ENCODE measurements at places on chromosomes 11 and 22.

- DNase-seq: no peak
Measured at GRCh38 chr11:31487848-31488247, 21.6 kb downstream of the IMMP1L start.

DNA sequence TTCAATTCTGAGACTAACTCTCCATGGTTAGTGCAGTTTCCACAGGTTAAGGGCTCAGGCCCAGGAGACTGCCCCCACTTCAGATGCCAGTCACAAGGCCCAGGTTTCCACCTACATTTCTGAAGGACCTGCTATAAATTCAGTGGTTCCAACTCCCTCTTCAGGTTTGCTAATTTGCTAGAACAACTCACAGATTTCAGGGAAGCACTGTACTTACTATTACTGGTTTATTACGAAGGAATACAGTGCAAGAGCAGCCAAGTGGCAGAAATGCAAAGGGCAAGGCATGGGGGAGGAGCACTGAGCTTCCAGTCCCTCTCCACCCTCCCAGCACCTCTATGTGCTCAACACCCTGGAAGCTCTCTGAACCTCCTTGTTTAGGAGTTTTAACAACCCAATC, 39.3 kb upstream of the SPON1 start:
- no peak for DNase-seq

DNA sequence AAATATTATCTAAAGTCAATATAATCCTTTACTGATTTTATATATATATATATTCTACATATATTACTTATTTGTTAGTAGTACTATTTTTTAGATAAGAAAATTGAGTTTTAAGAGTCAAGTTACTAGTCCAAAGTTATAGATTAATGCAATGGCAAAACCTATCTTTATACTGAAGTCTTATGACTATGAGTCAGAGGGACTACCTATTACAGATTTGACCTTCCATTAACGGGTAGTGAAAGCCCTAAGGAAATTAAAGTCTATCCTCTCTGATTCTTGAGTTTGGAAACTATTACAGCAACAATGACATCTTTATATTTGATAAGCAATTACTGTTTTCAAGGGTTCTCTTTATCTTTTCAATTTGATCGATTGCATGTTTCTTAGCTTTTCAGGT, 315.8 kb downstream of the CASP12 start:
- DNase-seq: no peak

DNA sequence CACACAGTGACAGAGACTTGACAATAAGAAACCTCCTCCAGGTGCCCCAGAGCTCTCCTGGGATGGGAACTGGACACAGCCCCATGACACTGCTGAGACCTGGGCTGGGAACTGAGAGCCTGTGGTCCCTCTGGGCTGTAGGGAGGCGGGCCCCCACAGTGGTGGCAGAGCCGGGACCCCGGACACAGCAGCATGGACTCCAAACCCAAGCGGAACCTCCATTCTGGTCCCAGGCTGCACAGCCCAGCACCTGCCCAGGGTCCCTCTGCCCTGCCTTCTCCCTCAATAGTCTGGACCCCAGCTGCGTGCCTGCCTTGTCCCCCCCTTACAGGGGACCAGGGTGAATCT, 8.4 kb upstream of the APOBEC3H start:
- no peak for DNase-seq

DNA sequence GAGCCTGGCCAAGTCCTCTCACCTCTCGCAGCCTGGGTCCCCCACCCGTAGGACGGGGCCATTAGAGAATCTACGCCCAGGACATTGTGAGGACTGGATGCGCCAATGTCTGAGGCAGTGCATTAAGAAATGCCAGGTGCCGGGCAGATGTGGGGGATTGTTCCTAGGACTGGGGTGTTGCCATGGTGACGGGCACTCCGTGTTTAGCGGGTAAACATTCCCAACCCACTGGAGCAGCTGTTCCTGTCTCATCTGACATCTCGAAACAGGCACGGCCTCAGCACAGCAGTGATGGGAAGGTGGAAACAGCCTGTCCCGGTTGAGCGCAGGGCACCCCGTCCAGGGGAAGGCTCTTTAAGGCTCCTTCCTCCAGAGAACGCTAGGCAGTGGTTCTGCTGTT, 99.6 kb upstream of the RTL6 start:
- no peak for DNase-seq

- no peak for DNase-seq
Measured at GRCh38 chr11:24056051-24056450, 440.8 kb upstream of the LUZP2 start.

GRCh38 chr11:120065176-120065575, 72.7 kb downstream of the TRIM29 start:
- DNase-seq: no peak

DNA sequence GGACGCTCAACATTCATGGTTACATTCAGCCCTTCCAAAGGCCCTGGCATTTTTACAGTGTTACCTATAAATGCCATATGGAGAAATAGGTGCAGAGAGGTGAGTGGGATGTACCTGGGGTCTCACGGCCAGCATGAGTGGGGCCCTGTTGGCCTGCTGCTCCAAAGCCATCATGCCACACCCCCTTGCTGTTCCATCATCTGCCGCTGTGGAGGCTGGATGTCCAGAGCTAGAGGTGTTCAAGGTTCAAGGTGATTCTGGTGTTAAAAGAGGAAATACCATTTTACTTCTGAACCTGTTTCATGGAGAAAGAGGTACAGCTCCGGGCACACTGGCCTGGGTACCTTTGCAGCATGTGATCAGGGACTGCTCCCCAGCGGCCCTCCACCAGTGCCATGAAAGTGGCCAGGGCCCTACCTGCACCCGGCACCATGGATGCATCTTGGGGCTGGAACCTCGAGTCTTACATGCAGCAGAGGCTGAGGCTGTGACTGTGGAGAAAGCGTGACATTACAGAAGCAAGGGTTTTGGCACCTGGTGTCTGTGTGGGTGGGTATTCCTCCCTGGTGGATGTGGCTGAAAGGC, 68.6 kb downstream of the PARVB start:
- DNase-seq: no peak

DNA sequence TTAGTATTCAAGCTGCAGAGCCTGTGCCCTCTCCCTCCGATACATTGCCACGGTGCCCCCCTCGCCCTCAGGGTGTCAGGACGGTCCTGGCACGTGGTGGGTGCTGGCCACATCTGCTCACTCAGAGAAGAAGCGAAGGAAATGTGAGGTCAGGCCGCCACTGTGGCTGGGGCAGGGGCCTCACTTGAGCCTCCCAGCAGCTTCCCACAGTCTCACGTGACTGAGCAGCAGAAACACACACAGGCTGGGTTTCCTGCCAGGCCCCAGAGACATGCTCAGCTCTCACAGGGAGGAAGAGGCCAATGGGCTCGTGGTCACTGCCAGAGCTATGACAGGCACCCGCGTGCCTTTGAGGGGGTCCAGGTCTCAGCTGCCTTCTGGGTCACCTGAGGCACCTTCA, 37.9 kb upstream of the PRR5 start:
- DNase-seq: peak; percentile 43

GRCh38 chr22:48753381-48753730, 1074.3 kb downstream of the BRD1 start:
- DNase-seq: peak; percentile 11

DNA sequence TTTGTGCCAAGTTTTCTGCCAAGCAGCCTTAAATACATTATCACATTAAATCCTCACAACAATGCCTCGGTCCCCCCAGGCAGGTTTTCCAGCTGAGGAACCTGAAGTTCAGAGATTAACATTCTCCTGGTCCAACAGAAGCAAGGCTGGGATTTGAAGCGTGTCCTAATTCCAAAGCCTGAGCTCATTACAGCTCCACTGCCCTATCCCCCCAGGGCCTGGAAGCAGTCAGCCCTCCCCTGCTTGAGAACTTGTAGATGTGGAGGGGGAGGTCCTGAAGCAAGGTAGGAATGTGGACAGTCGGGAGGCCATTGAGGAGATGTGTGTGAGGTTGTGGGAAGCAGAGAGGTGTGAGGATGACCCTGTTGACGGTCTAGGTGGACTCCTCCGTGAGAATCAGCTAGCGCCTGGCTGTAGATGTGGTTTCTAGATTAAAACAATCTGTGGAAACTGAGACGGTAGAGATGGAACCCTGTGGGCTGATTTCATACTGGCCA, 8.1 kb downstream of the GRAMD1B start:
- no peak for DNase-seq

DNA sequence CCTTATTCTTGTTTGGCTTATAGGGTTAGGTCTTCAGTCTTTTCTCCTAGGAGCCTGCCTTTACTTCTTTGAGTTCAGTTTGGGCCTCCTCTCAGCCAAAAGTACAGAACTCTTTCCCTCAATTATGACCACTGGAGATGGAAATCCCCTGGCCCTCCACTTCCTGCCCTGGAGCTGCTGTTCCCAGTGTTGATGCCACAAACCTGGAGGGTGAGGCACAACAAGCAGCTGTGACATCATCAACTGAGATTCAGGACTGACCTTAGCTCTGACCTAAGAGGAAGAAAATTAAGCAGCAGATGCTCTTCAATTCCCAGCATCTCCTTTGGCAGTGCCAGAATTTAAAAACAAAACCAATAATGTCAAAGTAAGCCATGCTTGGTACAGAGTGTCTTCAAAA, 3.0 kb downstream of the ABTB2 start:
- DNase-seq: no peak

DNA sequence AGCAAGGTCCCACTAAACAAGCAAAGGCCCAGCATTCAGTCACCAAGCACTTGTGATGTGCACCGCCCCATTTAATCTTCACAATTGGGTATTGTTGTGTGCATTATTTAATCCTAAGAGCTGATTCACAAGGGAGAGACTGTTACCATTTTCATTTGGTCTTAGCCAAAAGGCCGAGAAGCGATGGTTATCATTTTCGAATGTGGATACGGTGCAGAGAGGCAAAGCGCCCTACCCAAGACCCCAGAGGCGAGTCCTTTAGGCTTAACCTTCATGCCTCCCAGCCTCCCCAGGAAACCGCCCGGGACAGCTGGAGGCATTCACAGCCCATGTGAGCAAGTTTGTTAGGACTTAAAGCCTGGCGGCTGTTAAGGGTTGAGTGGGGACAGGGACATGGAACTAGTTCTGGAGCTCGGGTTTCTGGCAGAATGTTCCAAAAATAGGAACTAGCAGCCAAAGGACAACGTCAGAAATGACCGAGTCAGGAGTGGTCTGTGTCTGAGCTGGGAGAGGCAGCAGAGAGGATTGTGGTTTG, 13.0 kb upstream of the UPK3A start:
- DNase-seq: no peak

GRCh38 chr22:30191040-30191701, 55.4 kb downstream of the LIF start:
- no peak for DNase-seq

- no peak for DNase-seq
Measured at GRCh38 chr11:35214792-35215193, 75.8 kb downstream of the CD44 start.

DNA sequence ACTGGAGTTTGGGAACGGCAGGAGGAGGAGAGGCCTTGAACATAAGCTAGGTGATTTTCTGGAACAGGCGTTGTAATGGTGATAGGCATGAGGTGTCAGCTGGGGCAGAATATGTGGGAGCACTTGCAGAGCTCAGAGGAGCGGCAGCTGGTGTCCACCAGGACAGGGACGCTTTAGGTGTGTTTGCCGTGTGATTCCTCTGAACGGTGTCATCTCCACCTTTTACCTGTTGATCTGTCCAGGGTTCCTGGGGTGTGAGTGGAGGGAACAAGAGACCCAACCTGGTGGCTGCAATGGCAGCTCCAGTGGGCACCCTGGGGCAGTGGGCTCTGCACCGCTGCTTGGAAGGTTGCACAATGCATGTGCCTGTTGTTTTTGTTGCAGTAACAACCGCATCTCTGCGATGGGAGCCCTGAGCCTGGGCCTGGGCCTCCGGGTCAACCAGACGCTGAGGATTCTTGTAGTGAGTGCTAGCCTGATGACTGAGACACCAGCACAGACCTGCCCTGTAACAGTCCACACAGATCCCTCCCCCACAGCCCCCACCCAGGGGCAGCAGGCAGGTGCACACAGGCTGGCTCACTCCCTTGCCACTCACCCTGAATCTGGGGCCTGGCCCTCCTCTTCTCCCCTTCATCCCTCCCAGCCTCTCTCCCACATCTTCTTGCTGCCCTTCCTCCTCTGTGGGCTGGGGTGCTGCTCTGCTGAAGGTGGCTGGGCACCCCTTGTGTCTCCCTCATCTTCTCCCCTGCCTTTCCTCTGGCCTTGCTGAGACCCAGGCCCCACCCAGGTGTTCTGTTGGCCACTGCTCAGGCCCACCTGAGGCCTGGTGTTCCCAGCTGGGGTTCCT, 9.2 kb downstream of the LRRC74B start:
- DNase-seq: no peak

- no peak for DNase-seq
Measured at GRCh38 chr11:57597461-57597915, at the start of gene SERPING1. TSS of gene SERPING1 (plus strand) at chr11:57597685. CDS start at chr11:57598271, 586 bp downstream.

DNA sequence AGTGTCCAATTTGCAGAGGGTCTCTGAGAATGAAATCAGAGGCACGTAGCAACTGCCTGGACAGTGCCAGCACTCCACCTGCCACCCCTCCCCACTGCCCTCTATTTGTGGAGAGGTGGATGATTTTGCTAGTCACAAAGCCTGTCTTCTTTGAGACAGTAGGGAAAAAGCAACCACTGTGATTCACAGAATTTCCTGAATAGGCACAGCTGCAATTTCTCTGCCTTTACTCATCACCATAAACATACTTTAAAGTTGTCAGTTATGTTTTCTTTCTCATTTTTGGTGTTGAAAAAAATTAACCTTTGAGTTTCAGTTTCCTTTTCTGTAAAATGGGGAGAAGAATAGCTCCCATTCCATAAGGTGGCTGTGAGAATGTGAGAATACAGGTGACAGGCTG, 134.3 kb downstream of the TEAD1 start:
- DNase-seq: no peak

- no peak for DNase-seq
Measured at GRCh38 chr11:2644844-2645778, 54.7 kb downstream of the KCNQ1OT1 start.
